Esophagus mucosa (tissue), 1 donor: ENCODE measurements at places on chromosomes 3 and 15. TPM values are rescaled to one million over a fixed set of nuclear protein-coding genes. Genes with fewer than 3 reads are reported as not detected.

- no peak for ATAC-seq
Measured at GRCh38 chr15:52317688-52318087, 22.1 kb upstream of the MYO5C start.

DNA sequence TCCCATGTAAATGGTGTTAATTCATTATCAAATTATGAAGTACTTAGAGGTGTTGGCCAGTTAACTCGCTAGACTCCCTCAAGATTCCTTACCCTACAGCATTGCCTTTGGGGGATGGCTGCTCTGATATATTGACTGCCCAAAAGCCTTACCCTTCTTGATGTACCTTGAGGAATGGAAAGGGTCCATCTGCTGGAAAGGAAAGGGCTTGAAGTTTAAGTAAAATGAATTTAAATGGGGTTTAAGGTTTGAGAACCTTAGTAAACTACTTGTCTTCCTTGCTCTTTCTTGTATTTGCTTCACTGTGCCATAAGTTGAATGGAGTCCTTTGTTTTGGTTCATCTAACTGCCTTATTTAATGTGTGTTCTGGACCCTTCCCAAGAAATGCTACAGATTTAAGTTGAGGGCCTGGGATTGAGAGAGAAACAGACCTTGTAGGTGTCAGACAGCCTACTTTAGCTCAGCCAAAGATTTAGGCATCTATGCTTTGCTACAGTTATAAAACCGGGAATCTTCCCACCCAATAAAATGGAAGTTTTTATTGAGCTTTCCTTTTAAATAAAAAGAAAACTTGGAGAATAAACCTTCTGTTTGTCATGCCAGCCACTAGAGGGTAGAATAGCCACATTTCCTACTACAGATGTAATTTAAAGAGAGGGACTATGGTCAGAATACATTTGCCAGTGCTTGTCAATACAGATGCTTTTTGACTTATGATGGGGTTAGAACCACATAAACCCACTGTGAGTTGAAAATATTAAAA, 25.3 kb downstream of the CMSS1 start:
- ATAC-seq: peak; percentile 64

- no peak for ATAC-seq
Measured at GRCh38 chr3:7506606-7507180, 645.8 kb downstream of the GRM7 start.

The NMNAT3 gene
- 5.4 TPM for total RNA-seq

The COX5A gene
- 229 TPM for total RNA-seq

The ZNF197 gene
- 7.0 TPM for total RNA-seq

The LEKR1 gene
- total RNA-seq: 1.2 TPM

DNA sequence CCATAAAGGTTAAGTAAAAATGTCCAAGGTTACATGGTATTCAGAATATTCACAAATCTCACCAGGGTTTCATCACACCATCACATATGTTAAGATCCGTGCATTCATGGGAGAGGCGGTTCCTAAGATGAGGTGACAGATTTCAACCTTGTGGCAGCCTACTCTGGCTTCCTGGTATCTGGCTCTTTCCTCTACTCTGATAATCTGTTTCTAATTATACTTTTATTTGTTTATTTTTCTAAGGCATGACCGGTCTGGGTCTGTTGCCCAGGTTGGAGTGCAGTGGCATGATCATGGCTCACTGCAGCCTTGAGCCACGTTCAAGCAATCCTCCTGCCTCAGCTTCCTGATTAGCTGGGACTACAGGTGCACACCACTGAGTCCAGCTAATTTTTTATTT, 34.4 kb downstream of the RAF1 start:
- ATAC-seq: peak; percentile 84

The PTPRG gene
- total RNA-seq: 9.2 TPM

The CCDC71 gene
- 15.7 TPM for total RNA-seq

- ATAC-seq: no peak
Measured at GRCh38 chr3:74036568-74036967, 411.8 kb upstream of the PDZRN3 start.

The NR1I2 gene
- total RNA-seq: not detected

The UBAP1L gene
- 1.8 TPM for total RNA-seq

DNA sequence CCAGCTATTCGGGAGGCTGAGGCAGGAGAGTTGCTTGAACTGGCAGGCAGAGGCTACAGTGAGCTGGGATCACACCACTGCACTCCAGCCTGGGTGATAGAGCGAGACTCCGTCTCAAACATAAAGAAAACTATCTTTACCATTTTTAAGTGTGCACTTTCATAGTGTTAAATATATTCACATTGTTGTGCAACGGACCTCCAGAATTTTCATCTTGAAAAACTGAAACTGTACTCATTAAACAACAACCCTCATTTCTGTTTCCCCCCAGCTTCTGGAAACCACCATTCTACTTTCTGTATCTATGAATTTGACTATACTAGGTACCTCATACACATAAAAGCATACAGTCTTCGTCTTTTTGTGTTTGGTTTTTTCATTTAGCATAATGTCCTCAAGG, 375.1 kb downstream of the SHQ1 start:
- ATAC-seq: no peak

DNA sequence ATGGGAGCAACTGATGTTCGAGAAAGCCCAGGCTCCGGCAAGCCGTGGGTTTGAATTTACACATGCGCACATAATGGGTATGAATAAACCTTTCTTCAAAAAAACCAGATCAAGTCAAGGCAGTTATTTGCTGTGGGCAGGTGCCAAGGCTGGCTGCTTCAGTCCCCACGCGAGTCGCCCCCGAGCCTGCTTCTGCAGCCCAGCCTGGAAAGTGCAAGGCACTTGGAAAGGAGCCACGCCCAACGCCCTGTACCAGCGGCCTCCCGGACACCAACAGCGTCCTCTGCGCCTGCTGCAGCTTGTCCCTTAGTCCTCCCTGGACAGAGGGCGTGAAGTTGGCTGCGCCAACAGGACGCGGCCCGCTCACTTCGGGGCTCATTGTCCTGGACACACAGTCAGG, 68.9 kb downstream of the KLF15 start:
- peak; percentile 38 for ATAC-seq

The SNX22 gene
- total RNA-seq: 0.28 TPM

- ATAC-seq: no peak
Measured at GRCh38 chr3:94063496-94064119, 747 bp downstream of the NSUN3 start.

- peak; percentile 95 for ATAC-seq
Measured at GRCh38 chr15:65902373-65902772, 33.1 kb downstream of the RAB11A start.

The CPN2 gene
- total RNA-seq: not detected

GRCh38 chr3:179107617-179108016, 36.0 kb upstream of the ZMAT3 start:
- no peak for ATAC-seq

GRCh38 chr3:24336101-24336500, 158.5 kb downstream of the THRB start:
- no peak for ATAC-seq

GRCh38 chr3:71724584-71725270, 475 bp downstream of the EIF4E3 start:
- ATAC-seq: peak; percentile 78

DNA sequence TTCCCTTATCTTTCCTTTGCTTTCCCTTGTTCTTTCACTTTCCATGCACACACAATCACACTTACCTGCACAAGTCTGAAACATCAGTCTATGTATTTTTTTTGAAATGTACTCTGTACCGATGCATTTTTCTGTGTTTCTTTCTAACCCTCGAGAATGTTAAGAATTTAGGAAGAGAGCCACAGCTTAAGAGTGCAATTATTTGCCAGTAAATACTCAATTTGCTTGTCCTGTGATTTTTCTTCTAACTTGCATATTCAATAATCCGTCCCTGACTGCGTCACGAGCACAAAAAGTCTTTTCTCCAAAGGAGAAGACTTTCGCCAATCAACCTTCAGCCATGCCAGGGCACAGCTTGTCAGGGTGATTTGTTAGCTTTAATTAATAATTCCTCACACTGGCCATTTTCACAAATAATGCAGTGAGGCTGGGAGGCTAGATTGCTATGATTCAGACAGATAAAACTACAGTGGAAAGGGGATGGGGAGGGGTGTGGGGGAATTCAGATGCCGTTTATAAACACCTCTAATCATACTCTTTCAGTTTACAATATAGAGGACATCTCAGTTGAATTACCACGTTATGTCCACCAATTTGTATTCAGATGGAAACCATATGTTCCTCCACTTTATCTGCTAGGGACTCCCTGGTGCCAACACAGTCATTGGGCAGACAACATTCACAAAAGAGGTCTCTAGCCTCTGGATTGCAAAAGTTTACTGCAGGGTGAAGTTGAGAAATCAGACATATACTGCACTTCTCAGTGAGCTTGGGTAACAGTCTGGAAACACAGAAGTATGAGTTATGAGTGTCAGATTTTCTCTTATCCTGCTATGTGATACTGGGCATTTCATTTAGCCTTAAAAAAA, 388.0 kb downstream of the ZBTB20 start:
- ATAC-seq: no peak

GRCh38 chr3:99928771-99929744, 111.4 kb downstream of the CMSS1 start:
- ATAC-seq: no peak

GRCh38 chr3:6182476-6182875, 678.4 kb upstream of the GRM7 start:
- ATAC-seq: no peak

DNA sequence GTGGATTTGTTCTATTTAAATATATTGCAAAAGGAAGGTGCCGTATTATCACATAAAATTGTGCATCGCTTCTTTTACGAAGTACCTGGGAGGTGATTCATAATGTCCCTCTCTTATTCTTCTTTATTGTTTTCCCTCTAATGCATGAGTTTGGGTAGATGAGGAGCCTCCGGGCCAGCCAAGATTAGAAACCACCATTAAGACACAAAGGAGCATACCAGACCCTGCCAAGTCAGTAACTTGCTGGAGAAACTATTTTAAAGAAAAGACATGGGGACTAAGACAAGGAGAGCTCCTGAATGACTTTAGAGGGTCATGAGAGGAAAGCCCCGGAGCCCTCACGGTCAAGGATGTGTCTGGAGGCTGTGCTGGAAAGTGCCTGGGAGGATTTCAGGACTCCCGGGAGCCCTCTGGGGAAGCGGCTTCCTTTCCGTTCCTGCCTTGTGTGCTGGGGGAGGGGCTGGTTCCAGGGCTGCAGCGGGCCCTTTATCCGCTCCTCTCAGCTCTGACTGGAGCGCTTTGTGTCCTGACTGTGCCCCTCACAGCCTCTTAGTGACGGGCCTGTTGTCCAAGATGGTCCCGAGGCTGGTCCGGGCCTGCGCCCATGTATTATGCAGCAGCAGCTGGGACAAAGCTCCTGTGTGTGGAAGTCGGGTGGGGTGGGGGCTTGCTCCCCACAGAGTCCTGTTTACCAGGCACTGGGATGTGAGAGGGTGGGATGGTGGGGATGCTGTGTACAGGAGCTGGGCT, 35.7 kb downstream of the CORO2B start:
- peak; percentile 8 for ATAC-seq

- ATAC-seq: no peak
Measured at GRCh38 chr15:35851491-35851890, 305.5 kb upstream of the DPH6 start.

DNA sequence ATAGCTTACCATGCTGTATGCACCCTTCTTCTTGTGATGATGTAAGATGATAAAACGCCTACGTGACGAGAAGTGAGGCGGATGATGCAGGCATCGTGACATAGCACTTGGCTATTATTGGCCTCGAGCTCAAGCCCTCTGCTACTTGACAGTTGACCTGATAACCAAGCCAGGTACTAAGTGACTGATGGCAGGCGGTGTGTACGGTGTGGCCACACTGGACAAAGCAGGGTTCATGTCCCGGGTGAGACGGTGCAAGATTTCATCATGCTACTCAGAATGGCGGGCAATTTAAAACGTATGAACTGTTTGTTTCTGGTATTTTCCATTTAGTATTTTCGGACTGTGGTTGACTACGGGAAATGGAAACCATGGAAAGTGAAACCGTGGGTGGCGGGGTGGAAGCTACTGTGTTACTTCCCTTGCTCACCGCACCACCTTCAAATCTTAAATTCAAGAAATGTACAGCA, 57.7 kb downstream of the SLC12A8 start:
- no peak for ATAC-seq

- ATAC-seq: no peak
Measured at GRCh38 chr3:7700539-7700938, 801.1 kb upstream of the LMCD1 start.

DNA sequence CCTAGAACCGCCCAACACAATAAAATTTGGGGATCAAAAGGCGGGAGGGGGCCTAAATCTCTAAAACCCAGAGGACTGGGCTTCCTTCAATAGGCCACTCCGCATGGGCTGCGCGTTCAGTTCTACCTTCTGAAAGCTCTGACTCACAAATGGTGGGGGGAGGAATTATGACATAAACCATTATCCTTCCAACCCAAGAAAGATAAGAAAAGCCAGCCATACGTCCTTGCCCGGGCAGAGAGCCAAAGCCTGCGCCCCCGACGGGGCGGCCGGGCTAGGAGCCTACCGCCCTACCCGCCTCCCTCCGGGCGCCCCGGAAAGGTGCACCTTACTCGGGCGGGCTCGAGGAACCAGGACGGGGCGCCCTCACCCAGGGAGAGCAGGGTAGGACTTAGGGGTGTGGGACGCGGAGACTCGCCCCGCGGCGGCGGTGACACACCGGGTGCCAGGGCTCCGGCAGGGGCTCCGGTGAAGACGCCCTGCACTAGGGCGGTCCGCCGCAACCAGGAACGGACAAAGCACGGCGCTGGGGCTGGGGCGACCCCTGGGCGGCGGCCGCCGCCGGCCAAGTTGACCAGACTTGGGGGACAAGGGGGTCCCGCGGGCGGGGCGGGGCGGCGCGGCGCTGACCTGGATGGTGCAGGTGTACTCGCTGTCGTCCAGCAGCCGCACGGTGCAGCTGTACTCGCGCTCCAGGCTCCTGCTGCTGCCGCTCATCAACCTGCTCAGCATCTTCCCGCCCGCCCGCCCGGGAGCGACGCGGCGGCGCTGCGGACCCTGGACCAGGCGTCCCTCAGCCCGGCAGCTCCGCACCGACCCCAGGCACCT, 534 bp downstream of the FRMD5 start:
- peak; percentile 65 for ATAC-seq

The NOX5 gene
- 0.44 TPM for total RNA-seq

The HLTF gene
- total RNA-seq: 8.2 TPM
